Activated naive CD4-positive, alpha-beta T cell (primary cell): ENCODE measurements at places on chromosomes 5 and 9.
A peak's percentile ranks its signal among the peaks of the same experiment; 100 is the strongest.

GRCh38 chr9:128341435-128341849 is 1.1 kb downstream of the SLC27A4 start:
- peak; percentile 33 for DNase-seq

- no peak for DNase-seq
Measured at GRCh38 chr5:150860246-150860821, 14.0 kb downstream of the IRGM start.

GRCh38 chr9:84375954-84376353 is 35.4 kb upstream of the SLC28A3 start:
- DNase-seq, result no peak

GRCh38 chr9:95645579-95645978 is 128.8 kb upstream of the PTCH1 start:
- DNase-seq, result no peak

DNA sequence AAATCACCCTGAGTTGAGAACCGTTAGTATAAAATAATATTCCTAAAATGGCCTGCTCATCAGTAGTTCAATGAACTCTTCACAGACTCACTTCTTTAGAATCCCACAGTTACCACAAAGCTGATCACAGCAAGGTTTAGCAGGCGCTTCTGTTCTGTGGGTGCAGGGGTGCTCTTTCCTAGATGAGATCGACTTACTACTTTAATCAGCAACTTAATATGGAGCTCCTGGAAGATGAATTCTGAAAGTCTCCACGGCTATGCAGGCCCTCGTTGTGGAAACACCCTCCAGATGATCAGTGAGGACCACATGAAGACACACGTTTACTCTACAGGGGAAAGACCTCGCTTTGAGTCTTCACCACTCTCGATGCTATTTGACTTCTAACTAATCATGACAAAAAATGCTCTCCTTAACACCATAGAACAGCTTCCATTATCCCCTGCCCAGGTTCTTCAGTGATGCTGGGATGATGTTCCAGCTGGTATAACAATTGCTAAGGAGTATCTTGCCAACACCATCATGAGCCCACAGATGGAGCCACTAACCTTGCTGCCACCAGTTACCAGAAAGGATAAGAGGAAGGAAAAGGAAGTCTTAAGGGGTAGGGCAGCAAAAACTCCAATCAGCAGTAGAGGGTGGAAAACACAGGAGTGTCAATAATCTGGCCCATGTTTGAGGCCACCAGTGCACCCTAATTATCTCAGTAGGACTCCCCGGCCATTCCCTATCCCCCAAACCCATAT is 17.9 kb upstream of the GPX8 start:
- DNase-seq, result no peak

DNA sequence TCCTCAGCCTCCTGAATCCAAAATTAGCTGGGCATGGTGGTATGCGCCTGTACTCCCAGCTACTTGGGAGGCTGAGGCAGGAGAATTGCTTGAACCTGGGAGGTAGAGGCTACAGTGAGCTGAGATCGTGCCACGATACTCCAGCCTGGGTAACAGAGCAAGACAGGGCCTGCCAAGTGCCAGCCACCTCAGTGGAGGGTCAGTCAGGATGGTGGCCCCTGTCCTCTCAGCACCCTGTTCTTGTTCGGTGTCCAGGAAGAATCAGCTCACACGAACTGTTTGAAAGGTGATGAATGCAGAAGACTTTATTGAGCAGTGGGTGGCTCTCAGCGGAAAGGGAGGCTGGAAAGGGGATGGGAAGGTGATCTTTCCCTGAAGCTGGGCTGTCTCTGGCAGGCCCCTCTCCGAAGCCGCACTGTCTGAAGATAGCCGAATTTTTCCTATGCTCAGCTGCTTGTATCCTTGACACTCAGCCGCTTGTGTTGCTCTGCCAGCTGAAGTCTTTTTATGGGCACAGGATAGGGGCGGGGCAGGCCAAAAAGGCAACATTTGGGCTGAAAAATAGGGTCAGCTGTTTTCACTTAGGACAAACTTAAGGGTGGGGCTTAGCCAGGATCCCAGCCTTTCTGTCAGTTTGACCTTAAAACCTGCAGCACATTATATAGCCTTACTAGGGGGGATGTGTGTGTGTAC is 50.9 kb downstream of the UBE2R2 start:
- DNase-seq, result no peak

DNA sequence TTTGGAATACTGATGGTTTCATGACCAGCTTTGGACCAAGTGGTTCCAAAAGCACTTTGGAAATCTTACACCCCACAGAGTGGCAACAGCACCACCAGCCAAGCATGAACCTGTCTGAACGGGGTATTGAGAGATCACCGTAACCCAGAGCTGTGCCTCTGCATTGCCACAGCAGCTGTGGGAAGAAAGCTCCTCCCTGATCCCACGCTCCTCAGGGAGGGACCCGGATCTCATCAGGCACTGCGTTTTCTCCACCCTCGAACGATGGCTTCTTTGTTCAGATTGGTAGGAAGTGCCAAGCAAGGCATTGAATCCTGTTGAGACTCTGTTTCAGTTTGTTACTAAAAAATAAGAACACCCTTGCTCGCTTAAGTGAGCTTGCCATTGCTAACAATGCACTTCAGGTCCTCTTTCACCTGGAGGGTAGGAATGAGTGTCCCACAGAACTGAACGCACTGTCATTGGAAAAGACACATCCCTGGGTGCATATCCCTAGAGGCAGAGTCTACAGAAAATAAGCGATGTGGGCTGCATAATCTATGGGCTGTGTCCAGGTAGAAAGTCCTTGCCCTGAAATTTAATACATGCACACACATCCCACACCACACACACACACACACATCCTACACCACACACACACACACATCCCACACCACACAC is 118.0 kb upstream of the ICE1 start:
- DNase-seq, result no peak

DNA sequence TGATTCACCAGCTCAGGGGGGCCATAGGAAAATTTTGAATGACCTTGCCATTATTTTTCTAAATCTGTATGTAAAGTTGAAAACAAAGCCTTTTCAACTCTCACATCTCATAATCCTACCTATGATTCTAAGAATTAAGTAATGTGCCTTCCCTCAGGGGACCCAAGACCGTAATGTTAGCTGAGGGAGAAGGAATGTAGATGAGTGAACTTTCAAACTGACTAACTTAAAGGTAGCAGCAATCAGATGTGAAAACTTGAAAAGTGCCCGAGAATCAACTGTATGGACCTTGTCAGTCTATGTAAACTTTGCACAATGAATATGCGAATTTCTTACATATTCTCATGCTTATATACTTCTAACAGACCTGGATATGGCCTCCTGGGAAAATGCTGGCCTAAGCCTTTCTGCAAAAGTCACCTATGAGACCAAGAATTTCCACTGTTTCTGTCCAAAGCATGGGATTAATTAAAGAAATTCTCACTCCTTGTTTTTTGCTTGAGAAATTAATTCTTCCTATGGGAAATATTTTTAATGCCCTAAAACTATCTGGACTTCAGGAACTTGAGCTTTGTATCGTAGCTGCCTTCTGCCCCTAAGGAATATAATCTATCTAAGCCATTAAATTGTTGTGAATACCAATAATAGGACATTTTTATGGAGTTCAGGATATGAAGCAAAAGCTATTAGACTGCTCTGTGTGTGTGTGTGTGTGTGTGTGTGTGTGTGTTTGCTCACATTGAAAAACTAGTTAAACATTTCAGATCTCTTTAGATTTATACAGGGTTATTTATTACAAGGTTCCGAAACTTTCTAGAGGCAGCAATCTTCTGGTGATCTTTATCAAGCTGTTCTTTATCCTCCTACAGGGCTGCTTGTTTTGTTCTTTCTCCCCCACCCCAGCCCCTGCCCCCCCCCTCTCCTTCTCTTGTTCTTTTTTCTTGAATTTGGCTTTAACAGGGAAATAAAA is 169.1 kb upstream of the CLINT1 start:
- no peak for DNase-seq

DNA sequence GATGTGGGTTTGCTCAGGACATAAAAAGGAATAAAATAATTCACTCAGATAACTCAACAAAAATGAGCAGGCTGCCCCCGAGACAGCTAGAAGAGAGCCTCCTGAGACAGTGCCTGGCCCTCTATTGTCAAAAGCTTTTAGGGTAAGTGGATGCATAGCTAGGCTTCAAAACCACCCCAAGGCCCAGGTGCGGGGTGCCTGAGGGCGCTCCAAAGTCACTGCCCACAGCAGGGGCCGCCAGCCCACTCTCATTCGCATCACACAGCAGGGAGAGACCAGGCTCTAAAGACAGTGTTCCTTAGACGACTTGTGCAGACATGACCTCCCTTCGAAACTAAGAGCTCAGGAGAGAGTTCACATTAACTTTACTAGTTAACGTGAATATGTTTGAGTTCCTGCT is 271.5 kb downstream of the FSTL4 start:
- no peak for DNase-seq

GRCh38 chr5:163596608-163597315 is 91.3 kb downstream of the MAT2B start:
- DNase-seq, result no peak

DNA sequence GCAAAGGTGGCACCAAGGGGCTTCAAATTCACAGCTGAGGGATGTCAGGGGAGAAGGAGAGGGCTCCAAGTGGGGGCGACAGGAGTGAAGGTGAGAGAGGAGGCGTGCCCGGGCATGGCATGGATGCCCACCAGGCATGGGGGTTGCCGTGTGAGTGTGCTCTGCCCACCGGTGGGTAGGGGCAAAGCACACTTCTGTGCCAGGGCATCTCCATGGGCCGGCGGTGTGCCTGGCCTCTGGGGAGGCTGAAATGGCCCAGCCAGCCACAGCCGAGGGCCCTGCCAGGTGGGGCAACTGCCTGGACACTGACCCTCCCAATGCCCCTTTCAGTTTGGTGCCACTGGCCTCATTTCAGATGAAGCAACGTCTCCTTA is 14.0 kb upstream of the RNU6ATAC start:
- DNase-seq, result no peak

DNA sequence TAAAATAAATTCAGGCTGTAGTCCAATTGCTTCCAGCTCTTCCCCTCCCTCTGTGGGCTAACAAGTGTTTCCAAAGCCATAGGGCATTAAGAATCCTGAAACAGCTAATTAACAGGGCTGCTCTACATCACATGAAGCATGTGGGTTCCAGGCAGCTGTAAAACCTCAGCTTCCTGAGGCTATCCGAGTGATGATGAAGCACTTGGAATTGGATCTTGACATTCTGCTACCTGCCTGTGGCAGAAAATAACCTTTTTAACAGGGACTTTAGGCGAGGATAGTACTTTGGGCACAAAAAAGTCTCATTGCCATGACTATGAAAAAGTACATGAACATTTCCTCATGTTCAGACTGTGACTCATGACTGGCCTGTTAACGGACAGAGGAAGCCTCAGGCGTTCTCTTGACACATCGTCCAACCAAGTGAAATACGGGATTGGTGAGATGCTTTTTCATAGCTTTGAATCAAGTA is 107.2 kb downstream of the PDE4D start:
- DNase-seq, result no peak

DNA sequence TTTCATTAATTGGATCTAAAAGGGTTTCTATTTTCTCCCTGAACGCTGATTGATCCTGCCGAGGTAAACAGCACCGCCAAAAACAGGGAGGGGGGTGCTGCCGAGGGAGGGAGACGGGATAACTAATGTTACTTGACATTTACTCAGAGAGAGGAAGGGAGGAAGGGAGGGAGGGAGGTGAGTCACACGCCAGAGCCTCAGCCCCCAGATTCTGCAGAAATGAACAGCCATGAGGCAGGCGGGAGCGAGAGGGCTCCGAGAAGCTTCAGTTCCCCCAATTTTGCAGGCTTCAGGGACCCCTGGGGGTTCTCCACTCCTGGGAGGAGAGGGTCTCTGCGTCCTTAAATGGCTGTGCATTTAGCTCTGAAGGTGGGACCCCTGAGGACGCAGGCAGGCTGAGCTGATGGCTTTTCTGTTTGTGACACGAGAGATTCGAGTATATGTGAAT is 59.1 kb upstream of the IER5L start:
- DNase-seq, result peak; percentile 45

GRCh38 chr5:54764102-54765090 is 221.0 kb downstream of the ESM1 start:
- no peak for DNase-seq

- no peak for DNase-seq
Measured at GRCh38 chr9:68771376-68771775, 66.3 kb downstream of the PIP5K1B start.

DNA sequence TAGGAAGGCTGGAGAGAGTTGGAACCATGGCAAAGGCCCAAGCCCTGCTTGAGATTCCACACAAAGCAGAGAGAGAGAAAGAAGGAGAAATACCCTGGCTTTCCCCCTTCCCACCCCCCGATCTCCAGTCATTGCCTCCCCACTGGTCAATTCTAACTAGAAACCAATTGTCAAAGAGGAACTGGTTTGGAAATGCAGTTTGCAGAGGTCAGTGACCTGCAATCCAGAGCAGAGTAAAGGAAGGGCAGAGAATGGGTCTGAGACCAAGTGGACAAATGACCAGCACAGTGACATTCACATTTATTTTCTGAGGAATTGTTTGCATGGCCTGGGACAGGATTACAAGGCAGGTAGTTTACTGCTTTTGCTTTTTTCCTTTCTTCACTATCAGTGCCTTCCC is 37.5 kb upstream of the ZFYVE16 start:
- DNase-seq, result no peak

- DNase-seq, result peak; percentile 50
Measured at GRCh38 chr9:128420060-128420650, 502 bp upstream of the CERCAM start.

DNA sequence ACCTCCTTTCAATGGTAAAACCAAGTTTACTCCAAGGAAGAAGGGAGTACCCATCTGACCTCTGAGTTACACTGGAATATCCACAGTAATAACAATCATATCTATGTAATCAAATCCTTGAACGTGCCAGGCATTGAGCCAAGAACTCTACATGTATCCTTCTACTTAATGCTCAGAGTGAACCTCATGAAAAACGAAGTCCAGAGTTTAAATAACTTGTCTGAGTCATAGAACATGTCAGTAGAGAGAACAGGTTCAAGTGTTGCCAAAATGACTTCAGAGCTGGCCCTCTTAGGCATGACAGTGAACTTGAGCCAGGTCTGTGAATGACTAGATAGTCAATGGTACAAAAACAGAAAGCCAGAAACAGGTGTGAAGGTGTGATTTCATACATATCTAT is 164.1 kb upstream of the ZNF618 start:
- no peak for DNase-seq

DNA sequence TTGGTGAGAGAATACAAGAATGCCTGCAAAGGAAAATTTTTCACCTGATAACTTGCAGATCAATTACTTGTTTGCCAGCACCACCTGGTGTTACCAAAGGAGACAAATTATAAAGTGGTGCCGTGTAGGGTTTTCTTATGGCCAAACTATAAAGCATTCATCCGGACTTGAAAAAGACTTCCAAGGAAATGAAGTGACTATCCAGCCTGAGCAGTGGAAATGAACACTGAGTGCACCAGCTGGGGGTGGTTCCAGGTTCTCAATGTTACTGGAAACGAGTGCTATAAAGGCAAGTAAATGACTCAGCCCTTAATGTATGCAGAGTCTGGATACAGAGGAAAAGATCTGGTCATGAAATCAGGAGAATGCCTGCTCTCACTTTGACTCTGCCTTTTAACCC is 113.1 kb downstream of the DNAH5 start:
- DNase-seq, result no peak
